GM13976 (cell line): ENCODE measurements at places on chromosomes 1 and 21.

- DNase-seq = no peak
Measured at GRCh38 chr21:46562472-46562871, 42.4 kb downstream of the S100B start.

GRCh38 chr1:151577173-151577572 is 34.7 kb upstream of the SNX27 start:
- DNase-seq = no peak

DNA sequence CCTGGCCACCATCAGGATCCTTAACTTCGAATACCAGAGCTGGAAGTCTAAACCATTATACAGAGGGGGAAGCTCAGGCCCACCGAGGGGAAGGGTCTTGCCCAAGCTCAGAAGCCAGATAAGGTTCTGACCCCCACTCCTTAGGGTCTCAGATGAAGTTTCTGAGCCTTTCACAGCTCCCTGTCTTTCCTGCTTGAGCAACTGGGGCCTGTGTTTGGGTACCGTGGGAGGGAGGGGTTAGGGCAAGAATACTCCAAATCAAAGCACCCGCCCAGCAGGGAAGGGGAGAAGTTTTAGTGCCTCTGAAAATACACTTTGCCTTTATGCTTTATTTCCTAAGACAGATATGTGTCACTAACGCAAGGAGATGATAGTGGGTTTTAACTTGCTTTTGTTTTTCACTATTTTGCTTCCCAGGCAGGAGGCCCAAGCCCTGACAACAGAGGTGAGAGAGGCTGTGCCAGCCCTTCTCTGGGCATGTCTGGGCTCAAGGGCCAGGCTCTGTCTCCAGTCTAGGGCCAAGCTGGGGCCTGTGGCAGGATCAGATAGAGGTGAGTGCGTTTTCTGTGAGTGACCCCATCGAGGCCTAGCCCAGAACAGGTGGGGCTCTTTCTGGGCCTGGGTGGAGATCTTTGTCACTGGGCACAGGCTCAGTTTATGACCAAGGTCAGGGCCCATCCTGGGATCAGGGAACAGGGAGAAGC is 20.5 kb upstream of the TENT5B start:
- DNase-seq = no peak

- no peak for DNase-seq
Measured at GRCh38 chr1:206892351-206892984, 4.8 kb upstream of the IL24 start.

- no peak for DNase-seq
Measured at GRCh38 chr1:209421186-209421585, 162.3 kb upstream of the CAMK1G start.

DNA sequence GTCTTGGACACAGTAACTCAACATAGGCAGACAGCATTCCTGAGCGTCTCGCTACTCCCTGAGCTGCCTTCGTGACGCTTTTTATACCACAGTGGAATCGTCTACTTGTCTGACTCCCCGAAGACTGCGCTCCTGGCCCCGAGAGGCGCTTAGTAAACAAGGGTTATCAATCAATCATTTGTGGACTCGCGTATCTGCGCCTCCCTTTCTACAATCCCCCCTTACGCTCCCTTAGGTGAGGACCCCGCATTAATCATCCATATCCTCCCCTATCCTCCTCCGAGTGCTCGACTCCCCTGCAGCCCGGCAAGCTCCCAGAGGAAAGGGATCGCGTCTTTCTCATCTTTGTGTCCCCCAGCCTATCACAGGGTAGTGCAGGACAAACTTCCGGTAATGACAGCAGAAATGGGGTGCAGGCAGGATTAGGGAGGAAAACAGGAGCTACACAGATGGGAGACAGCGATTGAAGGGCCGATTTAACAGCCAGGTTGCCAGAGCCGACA is 522 bp downstream of the TMEM59 start:
- DNase-seq = peak; percentile 60

- no peak for DNase-seq
Measured at GRCh38 chr1:14625996-14626395, 27.5 kb downstream of the KAZN start.

GRCh38 chr1:12343823-12344487 is 114.1 kb downstream of the VPS13D start:
- no peak for DNase-seq

- DNase-seq = no peak
Measured at GRCh38 chr1:185241127-185241526, 75.9 kb downstream of the IVNS1ABP start.

DNA sequence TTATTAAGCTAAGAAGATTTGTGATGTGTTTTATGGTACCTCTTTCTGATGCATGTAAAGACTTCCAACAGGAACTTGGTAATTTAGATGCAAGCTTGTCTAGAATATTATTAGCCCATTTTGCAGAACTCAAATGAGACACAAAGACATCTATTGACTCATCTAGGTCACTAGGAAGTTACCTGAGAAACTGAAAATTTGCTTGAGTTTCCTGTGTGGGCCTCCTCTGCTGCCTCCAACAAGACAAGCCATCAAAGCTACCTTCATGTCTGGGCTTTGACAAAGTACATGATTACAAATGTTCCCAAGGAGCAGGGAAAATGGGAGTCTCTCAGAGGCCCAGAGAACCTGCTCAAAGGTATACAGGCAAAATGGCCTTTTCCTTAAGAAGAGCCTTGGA is 5.6 kb downstream of the RUNX1 start:
- no peak for DNase-seq

GRCh38 chr1:53024117-53024516 is 37.9 kb upstream of the PODN start:
- no peak for DNase-seq

- DNase-seq = no peak
Measured at GRCh38 chr1:173039626-173040025, 11.1 kb downstream of the TNFSF18 start.

- DNase-seq = no peak
Measured at GRCh38 chr1:52683367-52683940, 14.7 kb downstream of the COA7 start.

DNA sequence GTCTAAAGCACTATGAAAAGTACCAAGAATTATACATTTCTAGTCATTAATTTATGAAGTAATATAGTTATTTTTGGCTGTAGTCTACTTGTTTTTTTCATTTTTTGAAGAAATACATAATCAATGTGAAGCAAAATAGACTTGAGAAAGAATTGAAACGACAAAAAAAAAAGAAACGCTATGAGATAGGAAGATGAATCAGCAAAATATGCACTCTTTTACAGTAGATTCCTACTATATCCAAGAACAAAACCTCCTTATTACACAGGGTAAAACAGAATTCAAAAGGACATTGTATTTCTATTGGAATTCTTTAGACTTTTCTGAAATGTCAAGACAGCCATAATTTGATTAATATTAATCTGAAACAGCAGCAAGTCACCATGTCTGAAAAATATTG is 25.6 kb upstream of the CCDC181 start:
- no peak for DNase-seq

DNA sequence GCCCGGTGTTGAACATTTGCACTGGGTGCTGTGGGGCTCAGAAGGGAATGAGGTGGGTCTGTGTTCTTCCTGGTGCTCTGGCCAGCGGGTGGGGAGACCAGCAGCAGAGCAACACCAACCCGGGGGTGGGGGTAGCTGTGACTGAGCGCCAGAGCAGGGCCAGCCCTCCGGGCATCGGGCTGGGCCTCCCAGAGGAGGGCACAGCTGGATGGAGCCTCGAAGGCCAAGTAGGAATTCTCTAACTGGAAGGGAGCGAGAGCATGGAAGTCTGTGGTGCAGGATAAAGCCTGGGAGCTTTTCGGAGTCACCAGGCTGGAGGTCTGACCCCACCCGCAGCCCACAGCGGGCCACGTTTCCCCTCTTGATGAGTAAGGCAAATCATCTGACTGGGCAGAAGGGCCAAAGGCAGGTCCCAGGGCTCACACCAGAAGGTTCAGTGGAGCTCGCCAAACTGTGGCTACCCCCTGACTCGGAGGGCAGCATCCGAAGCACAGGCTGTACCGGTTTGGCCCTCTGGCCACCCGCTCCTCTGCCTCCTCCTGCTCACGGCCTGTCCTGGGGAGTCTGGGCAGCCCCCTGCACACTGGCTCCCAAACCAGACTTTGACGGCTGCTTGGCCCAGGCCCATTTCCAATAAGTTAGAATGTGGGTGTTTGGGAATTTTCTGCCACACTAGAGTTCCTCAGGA is 18.8 kb downstream of the SLC1A7 start:
- DNase-seq = no peak

GRCh38 chr21:34276711-34277425 is 86.9 kb upstream of the KCNE2 start:
- peak; percentile 17 for DNase-seq

DNA sequence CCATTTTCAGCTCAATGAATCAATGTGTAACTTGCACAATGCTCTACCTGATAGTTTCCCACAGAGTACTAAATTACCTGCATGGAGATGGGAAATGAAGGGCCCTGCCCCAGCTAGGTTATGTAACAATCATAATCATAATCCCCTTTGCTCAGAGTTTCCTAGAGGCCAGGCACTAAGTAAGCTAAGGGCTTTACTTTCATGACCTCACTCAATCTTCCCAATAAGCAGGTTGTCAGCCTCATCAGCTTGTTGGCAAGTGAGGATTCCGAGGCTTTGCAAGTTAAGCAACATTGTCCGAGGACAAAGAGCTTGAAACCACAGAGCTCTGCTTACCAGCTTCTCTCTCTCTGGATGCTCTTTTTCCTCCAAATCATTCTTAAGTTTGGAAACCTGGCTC is 64.1 kb upstream of the NTPCR start:
- DNase-seq = no peak

GRCh38 chr1:56169856-56170255 is 409.5 kb downstream of the PLPP3 start:
- no peak for DNase-seq

DNA sequence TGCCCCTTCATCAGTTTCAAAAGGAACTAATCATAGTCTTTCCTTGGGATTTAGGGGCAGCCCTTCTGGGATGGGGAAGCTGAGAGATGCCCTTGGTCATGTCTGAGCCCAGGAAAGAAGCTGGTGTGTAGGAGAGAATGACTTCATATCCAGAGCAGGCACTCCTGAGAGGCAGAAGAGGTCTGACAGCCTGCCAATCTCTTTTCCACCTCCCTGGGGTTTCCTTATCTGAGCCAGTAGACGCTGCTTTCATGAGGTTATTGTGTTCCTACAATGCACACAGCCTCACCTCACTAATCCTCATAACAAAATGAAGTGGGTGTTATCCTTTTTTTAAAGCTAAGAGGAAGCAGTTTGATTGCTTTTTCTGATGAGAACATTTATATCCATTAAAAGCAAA is 14.1 kb downstream of the ROR1 start:
- no peak for DNase-seq

GRCh38 chr1:119046785-119047438 is 58.8 kb upstream of the TBX15 start:
- DNase-seq = no peak

GRCh38 chr1:155977690-155978324 is 540 bp downstream of the ARHGEF2 start:
- peak; percentile 76 for DNase-seq

GRCh38 chr1:77476475-77476874 is 194.7 kb downstream of the AK5 start:
- no peak for DNase-seq

DNA sequence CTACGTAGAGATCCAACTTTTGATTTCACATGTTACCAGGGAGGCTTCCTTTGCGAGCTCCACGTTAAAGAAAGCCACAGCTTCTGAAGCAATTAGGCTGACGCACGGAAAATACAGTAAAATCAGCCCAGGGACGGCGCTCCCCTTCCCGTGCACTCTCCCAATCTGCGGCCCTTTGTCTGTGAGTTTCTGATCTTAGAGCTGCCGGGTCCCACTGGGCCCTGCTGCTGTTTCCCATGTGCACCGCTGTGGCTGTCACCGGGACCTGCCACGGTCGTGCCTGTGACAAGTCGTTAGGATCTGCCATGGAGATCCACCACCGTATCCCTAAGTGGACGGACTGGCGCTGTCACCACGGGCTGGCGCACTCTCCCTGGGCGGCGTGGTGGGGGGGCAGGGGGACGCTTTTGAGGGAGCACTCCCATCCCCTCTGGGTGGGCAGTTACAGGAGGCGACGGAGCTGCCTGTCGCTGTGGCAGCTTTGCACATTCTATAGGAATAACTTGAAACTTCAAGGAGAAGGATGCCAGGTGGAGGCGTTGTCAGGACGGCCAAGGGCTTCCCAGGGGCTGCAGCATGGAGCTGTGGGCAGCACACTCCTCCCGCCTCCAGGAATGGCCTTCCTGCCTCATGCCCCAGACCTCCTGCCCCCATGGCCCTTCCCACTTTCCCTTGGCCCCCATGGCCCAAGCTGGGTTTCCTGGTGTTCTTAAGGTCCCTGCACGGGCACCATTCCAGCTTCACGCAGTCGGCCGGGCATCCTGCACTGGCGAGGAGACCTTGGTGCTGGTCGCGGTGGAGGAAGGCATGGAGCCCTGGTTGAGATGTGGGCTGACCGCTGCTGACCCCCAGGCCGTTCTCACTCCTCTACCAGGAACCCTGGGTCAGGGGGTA is 85.1 kb downstream of the PRDM16 start:
- DNase-seq = no peak

DNA sequence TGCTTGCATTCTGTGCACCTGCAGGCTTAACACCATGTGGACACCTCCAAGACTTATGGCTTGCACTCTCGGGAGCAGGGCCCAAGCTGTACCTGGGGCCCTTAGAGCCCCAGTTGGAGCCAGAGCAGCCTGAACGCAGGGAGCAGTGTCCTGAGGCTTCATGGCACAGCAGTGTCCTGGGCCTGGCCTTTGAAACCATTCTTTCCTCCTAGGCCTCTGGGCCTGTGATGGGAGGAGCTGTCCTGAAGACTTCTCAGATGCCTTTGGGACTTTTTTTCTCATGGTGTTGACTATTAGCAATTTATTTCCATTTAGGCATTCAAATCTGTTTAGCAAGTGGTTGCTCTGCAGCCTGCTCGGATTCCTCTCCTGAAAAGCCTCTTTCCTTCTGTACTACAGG is 11.0 kb downstream of the RPTN start:
- DNase-seq = no peak

GRCh38 chr1:240232530-240232929 is 140.8 kb downstream of the FMN2 start:
- no peak for DNase-seq

DNA sequence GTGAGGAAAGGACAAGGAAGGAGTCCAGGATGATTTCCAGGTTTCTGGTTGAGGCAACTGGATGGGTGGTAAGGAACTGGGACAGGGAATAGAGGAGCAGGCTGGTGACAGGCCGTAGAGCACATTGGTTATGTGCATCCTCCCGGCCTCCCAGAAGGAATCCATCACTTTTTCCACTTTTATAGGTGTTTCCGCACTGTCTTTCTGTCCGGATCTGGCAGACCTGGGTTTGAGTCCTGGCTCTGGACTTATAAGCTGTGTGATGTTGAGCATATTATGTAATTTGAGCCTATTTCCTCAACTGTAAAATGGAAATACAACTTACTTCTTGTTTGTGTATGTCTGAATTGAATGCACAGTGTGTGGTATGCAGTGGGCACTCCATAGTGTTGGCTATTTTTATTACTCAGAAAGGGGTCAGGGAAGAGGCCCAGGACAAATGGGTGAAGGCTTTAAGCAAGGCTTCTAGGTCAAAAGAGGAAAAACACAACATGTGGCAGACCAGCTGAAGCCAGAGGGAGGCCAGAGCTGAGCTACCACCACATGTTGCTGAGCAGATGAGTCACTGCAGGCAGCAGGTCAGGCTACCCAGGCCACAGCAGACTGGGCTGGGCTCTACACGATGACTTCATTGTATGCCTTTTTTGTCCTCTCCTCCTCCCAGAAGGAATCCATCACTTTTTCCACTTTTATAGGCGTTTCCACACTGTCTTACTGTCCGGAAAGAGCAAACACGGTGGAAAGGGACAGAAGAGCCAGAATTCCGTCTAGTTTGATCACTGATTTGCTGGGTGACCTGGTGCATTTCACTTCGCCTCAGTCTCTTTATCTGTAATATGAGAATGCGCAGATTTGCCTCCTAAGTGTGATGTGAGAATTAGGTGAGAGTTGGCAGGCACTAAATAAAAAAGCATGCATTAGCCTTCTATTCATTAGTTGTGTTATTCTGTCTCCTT is 791 bp upstream of the MAST2 start:
- DNase-seq = peak; percentile 76
